Glomerular endothelial cell (primary cell): ENCODE measurements at places on chromosomes 12 and 14. TPM values are rescaled to one million over a fixed set of nuclear protein-coding genes. Genes with fewer than 3 reads are reported as not detected.

DNA sequence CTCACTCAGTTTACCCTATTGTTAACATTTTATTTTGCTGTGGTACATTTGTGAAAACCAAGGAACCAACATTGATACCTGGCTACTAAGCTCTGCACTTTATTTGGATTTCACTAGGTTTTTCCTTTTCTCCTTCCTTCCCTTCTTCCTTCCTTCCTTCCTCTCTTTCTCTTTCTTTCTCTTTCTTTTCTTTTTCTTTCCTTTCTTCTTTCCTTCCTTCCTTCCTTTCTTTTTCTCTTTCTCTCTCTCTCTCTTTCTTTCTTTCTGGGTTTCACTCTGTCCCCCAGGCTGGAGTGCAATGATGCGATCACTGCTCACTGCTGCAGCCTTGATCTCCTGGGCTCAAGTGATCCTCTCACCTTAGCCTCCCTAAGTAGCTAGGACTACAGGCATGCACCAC is 29.1 kb upstream of the TMEM263 start:
- DNase-seq = no peak

DNA sequence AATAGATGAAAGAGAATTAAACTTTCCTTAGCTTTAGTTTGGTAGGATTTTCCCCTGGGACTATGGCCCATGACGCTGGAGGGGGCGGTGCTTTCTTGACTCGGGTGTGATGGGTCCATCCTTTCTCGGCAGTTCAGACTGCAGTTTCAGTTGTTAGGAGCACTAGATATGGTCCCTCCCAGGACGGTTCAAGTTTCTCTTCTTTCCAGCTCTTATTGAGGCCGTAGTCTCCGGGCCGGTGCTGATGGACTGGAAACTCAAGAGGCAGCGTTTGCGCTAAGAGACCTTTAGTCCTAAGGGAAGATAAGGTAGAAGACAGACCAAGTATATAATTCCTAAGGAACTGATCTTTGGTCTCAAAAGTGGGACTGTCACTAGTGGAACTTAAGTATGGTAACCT is 111.2 kb downstream of the RIN3 start:
- no peak for DNase-seq

AQP6 gene
- not detected in 2 replicates for total RNA-seq

DNA sequence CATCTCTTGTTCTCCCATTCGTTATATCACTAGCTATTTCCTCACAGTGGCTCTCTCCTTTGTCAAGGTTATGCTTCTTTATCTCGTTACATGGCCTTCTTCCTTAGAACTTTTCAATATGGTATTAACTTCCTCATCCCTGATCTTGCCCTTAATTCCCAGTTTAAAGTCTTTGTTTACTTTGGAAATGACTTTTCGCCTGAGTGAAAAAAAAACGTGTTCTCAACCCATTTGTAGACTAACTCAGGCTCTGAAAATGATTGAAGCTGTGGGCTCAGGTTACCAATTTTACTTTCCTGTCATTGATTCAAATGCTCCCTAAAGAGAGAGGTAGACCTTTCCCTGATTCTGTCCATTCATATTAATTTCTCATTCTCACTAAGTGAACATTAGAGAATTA is 135.2 kb downstream of the NUBPL start:
- no peak for DNase-seq

SERPINA9 gene
- total RNA-seq = not detected in 2 replicates

SLC5A8 gene
- total RNA-seq = not detected in 2 replicates

PLEKHG7 gene
- not detected in 2 replicates for total RNA-seq

GRCh38 chr14:101933209-101933608 is 31.2 kb upstream of the DYNC1H1 start:
- DNase-seq = no peak

DNA sequence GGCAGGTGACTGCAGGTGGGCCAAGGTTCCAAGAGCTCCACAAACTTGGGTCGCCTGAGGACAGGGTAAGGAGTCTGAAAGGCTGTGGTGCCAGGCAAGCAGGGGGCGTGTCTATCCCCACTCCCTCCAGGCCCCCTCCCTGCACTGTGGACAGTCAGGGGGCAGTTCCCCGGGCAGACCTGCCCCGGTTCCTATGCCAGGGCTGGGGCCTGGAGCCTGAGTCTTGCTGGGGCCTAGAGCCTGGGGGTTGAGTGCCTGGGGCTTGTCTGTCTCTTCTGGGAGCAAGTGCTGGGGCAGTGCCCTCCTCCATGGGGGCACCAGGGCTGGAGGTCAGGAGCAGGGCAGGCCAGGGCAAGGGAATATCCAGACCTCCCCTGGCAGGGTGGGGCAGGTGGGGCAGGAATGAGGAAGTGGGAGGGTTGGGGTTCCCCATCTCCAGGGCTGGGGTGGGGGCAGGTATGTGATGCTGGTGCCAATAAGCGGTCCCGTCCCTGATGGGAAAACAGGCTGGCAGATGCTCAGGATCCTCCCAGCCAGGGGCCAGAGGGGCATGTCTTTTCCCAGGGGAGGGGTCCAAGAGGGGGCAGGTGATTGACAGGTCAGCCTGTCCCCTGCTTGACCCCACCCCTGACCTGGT is 11.9 kb upstream of the TNFAIP2 start:
- DNase-seq = no peak

DNA sequence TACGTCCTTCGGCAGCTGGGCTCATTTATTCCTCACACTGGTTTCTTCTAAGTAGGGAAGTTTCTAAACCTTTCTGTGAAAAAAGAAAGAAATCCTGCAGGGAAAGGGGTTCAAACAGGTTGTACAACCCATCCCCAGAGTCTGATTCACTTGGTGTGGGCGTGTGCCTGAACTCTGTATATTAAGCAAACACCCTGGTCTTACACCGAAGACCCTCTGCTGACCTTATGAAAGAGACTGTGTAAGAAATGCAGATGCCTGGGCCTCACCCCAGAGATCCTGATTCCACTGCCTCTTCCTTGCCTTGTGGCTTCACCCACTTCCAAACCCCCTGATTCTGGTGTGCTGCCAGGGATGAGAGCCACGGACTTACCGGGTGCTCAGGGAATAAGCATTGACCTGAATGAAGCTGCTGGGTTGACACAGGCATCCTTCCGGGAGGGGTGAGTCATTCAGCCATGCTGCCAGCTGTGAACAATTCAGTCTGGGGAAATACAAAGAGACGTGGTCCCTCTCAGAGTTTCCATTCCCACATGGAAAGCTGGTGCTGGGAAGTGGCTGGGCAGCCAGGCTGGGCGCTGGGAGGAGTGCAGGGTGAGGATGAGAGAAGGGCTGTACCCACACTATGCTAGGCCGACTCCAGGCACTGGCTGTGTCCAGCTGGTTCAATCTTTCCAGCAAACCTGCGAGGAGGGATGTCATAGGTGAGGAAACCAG is 26.5 kb upstream of the ACTN1 start:
- DNase-seq = peak; percentile 89

KRT7 gene
- 92.6 and 240 TPM in 2 replicates for total RNA-seq

DNA sequence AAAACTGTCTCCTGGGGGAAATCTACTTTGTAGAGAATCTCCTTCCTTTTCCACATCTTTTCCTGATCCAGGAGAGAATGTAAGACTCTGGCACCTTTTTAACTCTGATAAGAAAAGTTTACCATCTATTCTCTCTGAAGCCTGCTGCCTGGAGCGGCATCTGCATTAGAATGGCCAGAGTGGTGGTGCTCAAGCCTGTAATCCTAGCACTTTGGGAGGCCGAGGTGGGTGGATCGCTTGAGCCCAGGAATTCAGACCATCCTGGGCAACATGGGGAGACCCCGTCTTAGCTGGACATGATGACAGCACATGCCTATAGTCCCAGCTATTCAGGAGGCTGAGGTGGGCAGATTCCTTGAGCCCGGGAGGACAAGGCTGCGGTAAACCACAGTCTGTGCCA is 1.4 kb upstream of the CHFR start:
- no peak for DNase-seq

RFLNA gene
- total RNA-seq = 0.41 and 0.87 TPM in 2 replicates

GRCh38 chr14:68173227-68173972 is 353.8 kb downstream of the RAD51B start:
- DNase-seq = no peak

- no peak for DNase-seq
Measured at GRCh38 chr12:123468786-123469185, 10.8 kb downstream of the SNRNP35 start.

- no peak for DNase-seq
Measured at GRCh38 chr12:95136598-95136997, 63.2 kb upstream of the NR2C1 start.

- no peak for DNase-seq
Measured at GRCh38 chr12:116524964-116525379, 34.2 kb upstream of the MAP1LC3B2 start.

DNA sequence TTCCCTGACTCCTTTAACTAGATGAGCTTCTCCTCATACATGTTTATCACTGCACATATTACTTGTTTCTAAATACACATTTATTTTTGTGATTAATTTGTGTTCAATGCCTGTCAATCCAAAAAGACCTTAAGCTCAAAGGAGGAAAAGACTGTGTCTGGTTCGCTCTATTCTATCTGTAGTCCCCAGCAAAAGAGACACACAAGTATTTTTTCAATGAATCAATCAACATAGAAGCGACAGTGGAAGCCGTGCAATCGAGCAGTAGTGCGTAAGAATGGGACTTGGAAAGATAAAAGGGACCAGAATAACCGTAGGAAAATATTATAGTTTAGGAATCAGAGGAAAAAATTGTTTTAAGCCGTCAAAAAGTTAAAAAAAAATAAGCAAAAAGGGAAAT is 951 bp downstream of the WDHD1 start:
- DNase-seq = no peak

PLEKHH1 gene
- total RNA-seq = 0.93 and 1.8 TPM in 2 replicates

- no peak for DNase-seq
Measured at GRCh38 chr14:55975281-55975910, 142.8 kb upstream of the PELI2 start.

- no peak for DNase-seq
Measured at GRCh38 chr14:54010981-54011380, 54.4 kb upstream of the BMP4 start.

KRT2 gene
- total RNA-seq = not detected in 2 replicates

DNA sequence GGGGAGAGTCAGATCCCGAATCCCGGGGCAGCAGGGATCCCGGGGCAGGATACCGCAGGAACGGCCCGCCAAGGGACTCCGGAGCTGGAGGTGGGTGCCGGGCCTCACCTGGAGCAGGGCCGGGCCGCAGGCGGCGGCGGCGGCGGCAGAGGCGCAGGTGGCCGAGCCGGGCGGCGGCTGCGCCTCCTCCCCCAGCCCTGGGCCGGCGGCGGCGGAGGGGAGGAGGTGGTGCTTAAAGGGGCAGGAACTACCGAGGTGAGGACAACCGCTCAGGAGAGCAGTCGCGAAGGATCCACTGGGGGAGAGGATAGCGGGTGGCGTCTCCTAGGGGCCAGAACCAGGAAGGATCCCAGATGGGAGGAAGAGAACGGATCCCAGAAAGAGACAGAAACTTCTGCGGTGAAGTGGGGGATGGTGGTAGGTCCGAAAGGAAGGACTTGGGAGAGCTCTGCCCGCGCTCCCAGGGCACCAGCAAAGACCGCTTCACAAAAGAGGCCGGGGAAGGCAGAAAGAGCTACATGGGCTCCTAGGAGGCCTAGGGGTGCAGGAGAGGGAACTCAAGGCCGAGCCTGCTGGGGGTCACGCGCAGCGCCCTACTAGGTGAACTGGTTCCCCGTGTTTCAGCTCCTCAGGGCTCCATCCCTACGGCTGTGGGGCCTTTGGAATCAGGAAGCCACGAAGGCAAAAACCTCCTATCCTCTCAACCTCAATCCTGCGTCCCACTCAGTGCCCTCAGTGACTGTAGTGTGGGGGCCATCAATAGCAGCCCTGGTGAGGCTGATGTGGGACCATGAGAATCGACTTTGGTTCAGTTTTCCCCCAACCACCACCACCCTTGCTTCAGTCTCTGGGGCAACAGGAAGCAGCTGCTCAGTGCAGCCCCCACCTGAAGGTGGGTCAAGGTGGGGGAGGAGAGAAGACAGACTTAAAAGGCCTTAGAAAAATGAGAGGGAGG is 5.0 kb upstream of the BAZ2A start:
- no peak for DNase-seq

GRCh38 chr12:29242921-29243431 is 93.9 kb downstream of the FAR2 start:
- DNase-seq = peak; percentile 87

- DNase-seq = no peak
Measured at GRCh38 chr14:101878211-101878821, 86.1 kb upstream of the DYNC1H1 start.

- DNase-seq = no peak
Measured at GRCh38 chr12:118608770-118609344, 232.5 kb downstream of the SUDS3 start.

DNA sequence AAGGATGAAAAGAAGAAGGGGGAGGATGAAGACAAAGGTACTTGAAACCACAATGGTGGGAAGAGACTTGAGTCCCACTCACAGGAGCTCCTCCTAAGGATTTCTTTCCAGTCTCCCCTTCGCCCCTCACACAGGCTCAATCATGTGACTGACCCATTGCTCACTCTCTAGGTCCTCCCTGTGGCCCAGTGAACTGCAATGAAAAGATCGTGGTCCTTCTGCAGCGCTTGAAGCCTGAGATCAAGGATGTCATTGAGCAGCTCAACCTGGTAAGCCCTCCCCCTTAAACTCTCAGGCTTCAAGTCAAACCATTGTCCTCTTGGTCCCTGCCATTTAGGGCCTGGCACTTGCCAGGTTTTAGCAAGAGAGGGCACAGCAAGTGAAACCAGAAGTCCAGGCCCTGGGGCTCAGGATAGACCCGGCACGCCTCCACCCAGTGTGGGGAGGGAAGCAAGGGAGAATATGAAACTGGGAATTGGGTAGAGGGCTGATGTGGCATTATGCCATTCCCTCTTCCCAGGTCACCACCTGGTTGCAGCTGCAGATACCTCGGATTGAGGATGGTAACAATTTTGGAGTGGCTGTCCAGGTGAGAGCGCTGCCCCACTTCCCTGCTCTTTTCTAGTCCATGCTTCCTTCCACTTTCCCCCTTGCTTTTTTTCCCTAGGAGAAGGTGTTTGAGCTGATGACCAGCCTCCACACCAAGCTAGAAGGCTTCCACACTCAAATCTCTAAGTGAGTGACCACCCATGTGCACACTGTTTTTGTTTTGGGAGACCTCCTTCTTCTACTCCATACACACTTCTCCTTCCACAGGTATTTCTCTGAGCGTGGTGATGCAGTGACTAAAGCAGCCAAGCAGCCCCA is 1.8 kb downstream of the PSME1 start:
- DNase-seq = no peak

BDKRB1 gene
- total RNA-seq = not detected in 2 replicates

CFAP251 gene
- total RNA-seq = 3.0 and 13.5 TPM in 2 replicates

DNA sequence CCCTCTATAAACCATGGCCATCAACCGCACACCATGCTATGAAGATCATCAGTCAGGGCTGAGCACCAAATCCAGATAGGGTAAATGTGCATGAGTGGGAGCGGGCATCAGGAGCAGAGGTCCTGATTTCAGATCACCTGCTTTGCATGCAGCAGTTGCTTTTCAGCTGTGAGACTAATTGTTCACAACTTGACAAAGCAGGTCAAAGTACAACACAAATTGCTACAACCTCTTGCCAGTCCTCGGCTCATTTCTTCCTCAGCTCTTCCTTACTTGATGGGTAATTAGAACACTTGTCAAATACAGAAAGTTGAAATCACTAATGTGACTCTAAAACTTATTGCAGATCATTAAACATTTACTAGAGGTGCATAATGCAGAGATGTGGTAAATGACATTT is 171.6 kb downstream of the PPM1H start:
- DNase-seq = no peak

- DNase-seq = no peak
Measured at GRCh38 chr12:53061404-53062010, 11.6 kb downstream of the TNS2 start.
